Fibroblast of skin of right biceps (primary cell): ENCODE measurements at places on chromosomes 3 and 15.

GRCh38 chr15:77336006-77336405 is 83.9 kb downstream of the PEAK1 start:
- no peak for DNase-seq

GRCh38 chr3:4834403-4834866 is 144.8 kb upstream of the BHLHE40 start:
- no peak for DNase-seq

DNA sequence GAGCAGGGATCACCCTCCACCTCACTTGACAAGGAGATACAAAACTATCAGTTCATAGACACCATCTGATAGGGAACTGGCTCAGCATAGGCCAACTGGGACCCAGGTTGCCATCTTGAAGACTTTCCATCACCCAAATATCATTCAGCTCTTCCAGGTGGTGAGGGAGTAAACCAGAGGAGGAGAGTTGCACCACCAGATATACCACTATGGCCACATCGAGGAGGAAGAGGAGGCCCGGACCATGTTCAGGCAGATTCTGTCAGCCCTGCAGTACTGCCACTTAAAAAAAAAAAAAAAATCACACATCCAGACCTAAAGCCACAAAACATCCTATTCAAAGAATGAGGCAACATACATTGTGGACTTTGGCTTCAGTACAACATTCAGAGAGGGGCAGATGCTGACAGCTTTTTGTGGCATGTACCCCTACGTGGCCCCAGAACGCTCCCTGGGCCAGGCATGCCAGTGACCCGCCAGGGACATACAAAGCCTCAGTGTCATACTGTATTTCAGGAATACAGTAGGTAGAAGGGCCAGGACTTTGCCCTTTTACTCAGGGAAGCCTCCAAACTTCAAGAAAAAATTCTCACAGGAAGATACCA is 18.4 kb upstream of the EMC3 start:
- no peak for DNase-seq

GRCh38 chr15:72783004-72783639 is 436 bp downstream of the ADPGK start:
- no peak for DNase-seq

DNA sequence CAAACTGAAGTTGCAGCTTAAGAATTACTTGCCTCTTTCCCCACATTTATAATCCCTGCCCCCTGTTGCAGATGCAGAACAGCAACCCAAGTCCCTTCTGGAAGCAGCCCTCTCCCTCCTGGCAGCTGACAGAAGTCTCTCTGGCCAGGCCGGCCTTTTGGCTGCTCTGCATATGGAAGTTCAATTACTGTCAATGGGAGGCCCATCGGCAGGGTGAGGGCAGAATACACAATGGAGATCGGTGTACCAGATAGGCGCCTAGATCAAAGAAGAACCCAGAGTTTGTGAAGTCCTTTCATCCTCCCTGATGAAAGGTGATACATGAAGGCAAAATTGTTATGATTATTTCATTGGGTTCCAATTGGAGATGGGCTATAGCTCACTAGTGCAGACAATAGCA is 327.9 kb upstream of the CTNNB1 start:
- no peak for DNase-seq

GRCh38 chr3:155712008-155712407 is 32.9 kb downstream of the PLCH1 start:
- DNase-seq, result peak; percentile 20

GRCh38 chr3:99865321-99865720 is 47.7 kb downstream of the CMSS1 start:
- peak; percentile 85 for DNase-seq
